ENCODE measurements at places on chromosomes 12 and 14. TPM values are rescaled to one million over a fixed set of nuclear protein-coding genes. Genes with fewer than 3 reads are reported as not detected.
A peak's percentile ranks its signal among the peaks of the same experiment; 100 is the strongest.

The LBHD2 gene
- not detected for polyA plus RNA-seq

- H3K27ac ChIP-seq = no peak overlapping the region
- no peaks in the 10 kb centered on the region for H3K4me1 ChIP-seq
- no peaks in the 10 kb centered on the region for H3K27me3 ChIP-seq
- H3K36me3 ChIP-seq = no peaks in the 10 kb centered on the region
Measured at GRCh38 chr14:80718940-80719339, 222.6 kb downstream of the CEP128 start.

- no peaks in the 10 kb centered on the region for H3K27me3 ChIP-seq
- no peak for DNase-seq
- H3K4me1 ChIP-seq = peaks cover 6% of the 10 kb centered on the region
- no peaks in the 10 kb centered on the region for H3K36me3 ChIP-seq
Measured at GRCh38 chr12:12278899-12279298, 12.1 kb upstream of the LRP6 start.

GRCh38 chr14:77640756-77641533 is 24.5 kb upstream of the SPTLC2 start:
- peak overlapping the region; percentile 34 for H3K4me3 ChIP-seq
- no peaks in the 10 kb centered on the region for H3K4me1 ChIP-seq
- DNase-seq = no peak
- no peaks in the 10 kb centered on the region for H3K27me3 ChIP-seq
- no peaks in the 10 kb centered on the region for H3K36me3 ChIP-seq
- no peak overlapping the region for H3K27ac ChIP-seq

All from ovary (tissue), 10 donors.